ENCODE measurements at places on chromosomes 5 and 9.

- peak; percentile 63 for DNase-seq
These were observed 502 bp downstream of the NSD1 start for GRCh38 chr5:177133853-177134696.

DNA sequence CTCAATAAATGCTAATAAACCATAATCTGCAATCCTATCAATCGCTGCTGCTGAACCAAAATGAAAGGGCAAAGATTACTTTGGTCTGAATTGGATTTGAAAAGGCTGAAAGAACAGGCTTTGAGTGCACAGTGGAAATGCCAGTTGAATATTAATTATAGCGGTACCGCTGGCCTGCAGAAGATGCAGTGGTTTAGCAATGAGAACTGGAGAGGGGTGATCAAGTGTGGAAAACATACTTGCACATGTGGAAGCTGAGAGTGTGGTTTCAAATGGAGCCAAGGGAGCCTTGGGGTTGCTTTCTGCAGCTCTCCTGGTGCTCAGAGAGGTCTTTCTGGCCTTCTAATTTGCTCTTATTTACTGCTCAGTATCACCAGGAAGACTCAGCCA lies 133.9 kb downstream of the PTTG1 start:
- no peak for DNase-seq

DNA sequence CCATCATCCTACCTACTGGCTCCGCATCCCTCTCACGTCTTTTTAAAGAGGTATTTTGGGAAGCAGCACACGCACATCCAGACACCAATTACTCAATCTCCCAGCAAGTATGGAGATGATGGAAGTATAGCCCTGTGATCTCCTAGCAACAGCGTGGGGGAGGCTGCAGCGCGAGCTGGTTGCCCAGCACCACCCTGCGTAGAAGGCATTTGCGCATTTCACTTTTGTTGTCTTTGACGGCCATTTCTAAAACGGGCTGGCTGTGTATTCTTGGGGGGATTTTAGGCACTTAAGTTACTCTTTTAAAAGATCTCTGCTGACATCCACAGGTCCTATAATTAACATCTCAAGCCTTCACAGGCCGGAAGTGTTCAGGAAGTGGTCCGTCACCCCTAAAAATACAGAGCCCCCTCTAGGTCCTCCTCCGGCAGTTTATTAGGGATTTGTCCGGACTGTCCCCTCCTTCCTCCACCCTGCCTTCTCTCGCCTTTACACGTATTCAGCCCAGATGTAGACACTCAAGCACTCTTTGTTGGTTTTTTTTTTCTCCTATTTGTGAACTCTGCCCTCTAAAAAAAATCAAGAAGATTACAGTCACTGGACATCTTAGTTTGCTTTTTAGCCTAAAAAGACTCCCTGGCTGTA lies 371.4 kb downstream of the NTRK2 start:
- no peak for DNase-seq

DNA sequence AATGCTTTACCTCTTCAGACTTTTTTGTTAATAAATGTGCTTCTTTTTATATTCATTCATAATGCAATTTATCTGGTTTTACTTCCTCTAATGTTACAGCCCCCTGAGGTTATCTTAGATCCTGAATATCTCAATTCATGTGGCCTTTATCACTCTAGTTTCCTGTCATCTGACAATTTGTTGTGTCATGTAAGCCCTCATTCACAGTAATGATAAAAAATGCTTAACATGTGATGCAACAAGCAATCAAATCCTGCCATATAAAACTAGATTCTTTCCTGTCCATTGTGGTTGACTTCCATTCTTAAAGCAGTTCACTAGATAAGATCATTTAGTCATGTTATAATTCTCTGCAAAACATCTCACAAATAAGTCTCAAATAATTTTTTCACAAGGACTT lies 991.2 kb upstream of the ACO1 start:
- no peak for DNase-seq

DNA sequence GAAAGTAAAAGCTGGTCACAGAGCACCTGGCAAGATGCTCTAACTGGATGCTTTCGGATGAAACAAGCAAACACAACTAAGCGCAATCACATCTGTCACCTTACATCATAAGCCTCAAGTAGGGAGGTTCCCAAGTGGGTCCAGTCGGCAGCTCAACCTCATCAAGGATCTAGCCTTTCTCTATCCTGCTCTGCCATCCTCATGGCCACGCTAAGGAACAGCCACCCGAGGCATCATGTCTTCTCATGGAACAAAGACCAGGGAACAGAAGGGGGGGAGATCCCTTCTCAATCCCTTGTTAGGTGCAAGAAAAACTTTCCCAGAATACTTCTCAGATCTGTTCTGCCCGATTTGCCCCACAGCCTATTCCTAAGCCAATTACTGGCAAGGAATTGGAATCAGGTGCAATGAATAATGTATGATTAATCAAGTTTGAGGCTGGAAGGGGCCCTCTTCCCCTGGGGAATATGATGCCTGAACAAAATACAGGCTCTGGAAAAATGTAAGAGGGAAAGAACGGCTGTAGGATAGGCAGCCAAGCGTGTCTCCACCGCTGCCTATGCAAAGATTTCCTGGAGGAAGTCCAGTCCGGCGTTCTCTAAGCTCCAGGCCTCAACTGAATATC lies 1.3 kb upstream of the HABP4 start:
- DNase-seq, result no peak

GRCh38 chr5:54862036-54862435 lies 123.4 kb downstream of the ESM1 start:
- DNase-seq, result no peak

DNA sequence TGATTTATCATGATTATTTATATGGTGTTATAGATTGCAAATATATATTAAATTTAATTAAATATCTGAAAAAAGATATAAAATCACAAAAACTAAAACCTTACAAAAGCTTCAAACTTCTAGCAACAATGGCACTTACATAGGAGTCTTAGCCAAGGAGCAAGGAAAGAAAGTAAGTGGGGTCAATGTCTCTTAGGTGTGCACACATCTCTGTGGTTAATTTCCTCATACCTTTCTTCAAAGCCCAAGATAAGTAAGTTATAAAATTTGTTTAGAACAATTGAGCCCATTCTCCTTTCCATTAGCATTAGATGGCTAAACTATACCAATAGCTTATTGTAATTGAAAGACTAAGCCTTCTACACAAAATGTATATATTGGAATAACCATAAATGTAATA lies 161.6 kb upstream of the PDE4D start:
- no peak for DNase-seq

GRCh38 chr9:18666348-18666747 lies 192.4 kb downstream of the ADAMTSL1 start:
- no peak for DNase-seq

DNA sequence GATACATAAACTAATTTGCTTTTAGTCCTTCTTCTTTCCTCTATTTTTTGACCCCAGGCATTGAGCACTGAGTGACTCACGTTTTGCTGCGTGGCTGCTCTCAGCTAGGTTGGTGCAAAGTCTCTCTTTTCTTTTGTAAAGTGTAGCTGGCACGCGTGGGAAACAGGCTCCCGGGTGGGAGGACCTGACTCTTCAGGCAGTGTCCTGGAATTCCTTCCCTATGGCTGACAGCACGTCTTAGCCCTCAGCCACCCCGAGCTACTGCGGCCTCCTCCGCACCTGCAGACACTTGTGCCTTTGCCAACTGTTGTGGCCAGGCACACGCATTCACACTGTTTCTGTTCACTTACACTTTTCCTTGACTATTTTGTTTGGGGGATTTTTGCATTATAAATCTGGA lies 877 bp upstream of the SCGB3A1 start:
- DNase-seq, result no peak

DNA sequence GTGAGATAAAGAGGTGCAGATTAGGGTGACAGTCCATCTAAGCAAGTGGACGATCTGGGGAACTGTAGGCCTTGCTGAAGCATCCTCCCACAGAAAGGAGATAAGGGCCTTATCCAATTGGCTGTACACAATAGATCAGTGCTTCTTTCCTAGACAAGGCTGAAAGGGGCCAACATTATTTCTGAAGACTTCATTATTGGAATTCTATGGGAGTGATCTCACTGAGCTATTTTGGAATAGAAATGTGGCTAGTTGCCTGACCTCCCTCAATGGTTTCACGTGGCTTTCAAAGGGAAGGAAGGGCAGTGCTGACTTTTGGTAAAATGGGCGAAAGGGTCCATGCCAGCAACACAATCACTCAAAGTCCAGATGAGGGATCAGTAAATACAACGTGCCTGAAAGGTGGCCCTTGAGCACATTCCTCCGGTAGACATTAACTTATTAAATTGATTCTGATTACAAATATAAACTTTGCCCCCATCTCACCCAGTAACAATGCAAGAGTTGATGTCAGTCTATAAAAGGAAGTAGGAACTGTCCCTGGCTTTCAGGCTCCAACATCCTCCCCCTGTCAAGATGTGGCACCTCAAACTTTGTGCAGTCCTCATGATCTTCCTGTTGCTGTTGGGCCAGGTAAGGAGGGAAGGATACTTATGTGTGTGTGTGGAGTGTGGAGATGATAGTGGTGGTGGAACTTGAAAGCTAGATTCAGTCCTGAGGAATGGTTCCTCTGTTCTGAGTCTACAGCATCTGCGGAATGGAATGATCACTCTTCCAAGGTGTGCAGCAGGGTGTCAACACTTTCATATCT lies at the start of gene LEAP2:
LEAP2 (plus strand) TSS at position 550 of the 811 bp plus-strand sequence; CDS start at position 577, 27 bp downstream.
- no peak for DNase-seq

DNA sequence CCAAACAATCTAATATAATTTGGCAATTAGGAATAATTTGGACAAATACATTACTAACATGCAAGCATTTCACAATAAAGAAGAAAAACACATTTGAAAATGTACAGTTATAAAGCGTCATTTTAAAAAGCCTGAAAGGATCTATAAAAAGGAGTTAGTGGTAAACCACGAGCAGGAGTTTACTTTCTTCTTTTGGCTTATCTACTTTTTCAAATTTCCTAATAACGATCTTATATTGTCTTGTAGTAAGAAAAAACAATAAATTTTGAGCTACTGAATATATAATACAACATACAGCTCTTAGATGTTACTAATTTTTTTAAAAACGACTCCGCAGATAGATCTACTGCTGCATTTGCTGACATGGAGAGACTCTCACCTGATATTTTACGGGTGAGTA lies 79.9 kb downstream of the SMIM23 start:
- DNase-seq, result no peak

- DNase-seq, result no peak
These were observed 173.0 kb downstream of the OLFM1 start for GRCh38 chr9:135260221-135261180.

GRCh38 chr5:125274938-125275724 lies 528.7 kb upstream of the ZNF608 start:
- no peak for DNase-seq
